ENCODE measurements at places on chromosomes 3 and 15.

GRCh38 chr15:99992611-99993231, 259.5 kb upstream of the LYSMD4 start:
- no peak for DNase-seq

DNA sequence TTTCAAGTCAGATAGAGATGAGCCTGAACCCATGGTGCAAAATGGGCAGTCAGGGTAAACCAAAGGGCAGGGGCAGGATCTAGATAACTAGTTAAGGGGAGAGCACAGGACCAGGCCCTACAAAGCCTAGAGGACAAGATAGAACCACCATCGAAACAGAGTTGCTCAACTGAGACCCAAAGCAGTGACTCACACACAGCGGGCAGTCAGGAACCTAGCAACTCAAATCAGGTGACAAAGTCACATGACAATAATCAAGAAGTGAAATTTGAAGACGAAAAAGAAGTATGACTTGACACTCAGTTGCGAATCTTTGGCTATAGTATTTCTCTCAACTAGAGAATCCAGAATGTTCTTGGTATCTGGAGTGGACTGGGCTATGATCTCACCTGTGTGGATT, 136.0 kb upstream of the PTPRG start:
- DNase-seq, result no peak

DNA sequence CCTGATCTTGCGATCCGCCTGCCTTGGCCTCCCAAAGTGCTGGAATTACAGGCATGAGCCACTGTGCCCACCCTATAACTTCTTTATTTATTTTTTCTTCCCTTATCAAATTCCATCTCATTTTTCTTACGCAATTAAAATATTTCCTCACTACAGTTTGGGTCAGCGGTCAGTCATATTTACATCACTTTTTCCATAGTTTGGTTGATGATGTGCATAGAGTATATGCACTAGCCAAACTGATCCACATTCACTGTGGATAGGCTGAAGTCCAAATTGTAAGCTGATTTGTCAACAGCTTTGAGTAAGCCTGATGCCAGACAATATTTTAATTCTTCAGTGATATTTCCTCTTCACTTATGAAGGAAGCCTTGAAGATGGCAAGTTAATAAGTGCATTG, 256.3 kb downstream of the TIGIT start:
- no peak for DNase-seq

DNA sequence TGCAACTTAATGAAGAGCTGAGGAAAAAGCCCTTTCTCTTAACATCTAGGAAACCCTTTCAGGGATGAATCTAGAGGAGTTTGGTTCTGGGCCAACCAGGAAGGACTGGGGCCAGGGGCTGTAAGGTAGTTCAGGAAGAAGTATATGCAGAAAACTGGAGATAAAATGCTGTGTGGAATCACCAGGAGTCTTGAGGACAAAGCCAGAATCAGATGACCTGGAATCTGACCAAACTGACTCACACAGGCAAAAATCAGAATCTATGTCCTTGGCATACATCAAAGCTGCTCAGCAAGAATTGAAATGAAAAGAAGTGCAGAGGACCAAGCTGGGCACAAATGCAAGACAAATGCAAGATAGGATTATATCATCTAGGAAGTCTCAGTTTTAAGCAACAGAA, 59.4 kb upstream of the ATP2C1 start:
- DNase-seq, result no peak

- no peak for DNase-seq
Observed at GRCh38 chr3:124745756-124746155, 15.5 kb downstream of the UMPS start.

GRCh38 chr3:25594007-25594502, 70.7 kb downstream of the TOP2B start:
- no peak for DNase-seq

Data from T1000 (cell line).